Mesenchymal stem cell (in vitro differentiated cells and primary cell): ENCODE measurements at places on chromosomes 5 and 9.

DNA sequence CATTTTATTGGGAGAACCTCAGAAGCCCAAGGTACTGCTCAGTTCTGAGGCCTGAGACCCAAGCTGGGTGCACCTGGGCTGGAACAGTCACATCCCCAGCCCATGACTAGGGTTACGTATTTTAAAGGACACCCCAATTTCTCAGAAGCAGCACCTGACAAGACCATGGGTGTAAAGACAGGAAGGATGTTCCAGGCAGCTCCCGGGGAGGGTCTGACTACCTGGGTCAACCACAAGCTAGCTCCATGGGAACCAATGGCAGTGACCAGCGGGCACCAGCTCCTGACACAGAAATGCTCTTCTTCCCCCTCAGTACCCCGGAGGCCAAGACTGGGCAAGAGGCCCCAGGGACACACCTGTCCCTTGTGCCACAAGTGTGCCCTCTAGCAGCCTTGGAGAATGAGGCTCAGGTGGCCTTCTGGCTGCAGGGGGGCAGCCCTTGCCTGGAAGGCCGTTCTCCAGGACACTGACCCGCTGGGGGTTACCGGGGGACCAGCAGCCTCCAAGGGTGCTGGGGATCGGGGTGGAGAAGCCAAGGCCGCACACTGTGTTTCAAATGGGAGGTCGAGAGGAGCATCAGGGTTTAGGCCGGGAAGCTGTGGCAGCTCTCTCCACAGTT lies 52.6 kb downstream of the IPPK start:
- DNase-seq: no peak

GRCh38 chr5:139816566-139816965 lies 21.0 kb downstream of the PSD2 start:
- DNase-seq: no peak

GRCh38 chr9:133584559-133585476 lies 24.4 kb downstream of the FAM163B start:
- DNase-seq: peak; percentile 41

- peak; percentile 72 for DNase-seq
These were observed 52.5 kb downstream of the EFNA5 start for GRCh38 chr5:107618242-107618641.

- peak; percentile 14 for DNase-seq
These were observed 19.9 kb upstream of the KCNIP1 start for GRCh38 chr5:170483701-170484458.

GRCh38 chr9:87119328-87119881 lies 172.1 kb upstream of the GAS1 start:
- DNase-seq: peak; percentile 90

- DNase-seq: no peak
These were observed 33.9 kb upstream of the SEMA4D start for GRCh38 chr9:89531766-89532165.

GRCh38 chr9:26725573-26725972 lies 167.0 kb downstream of the CAAP1 start:
- DNase-seq: no peak

DNA sequence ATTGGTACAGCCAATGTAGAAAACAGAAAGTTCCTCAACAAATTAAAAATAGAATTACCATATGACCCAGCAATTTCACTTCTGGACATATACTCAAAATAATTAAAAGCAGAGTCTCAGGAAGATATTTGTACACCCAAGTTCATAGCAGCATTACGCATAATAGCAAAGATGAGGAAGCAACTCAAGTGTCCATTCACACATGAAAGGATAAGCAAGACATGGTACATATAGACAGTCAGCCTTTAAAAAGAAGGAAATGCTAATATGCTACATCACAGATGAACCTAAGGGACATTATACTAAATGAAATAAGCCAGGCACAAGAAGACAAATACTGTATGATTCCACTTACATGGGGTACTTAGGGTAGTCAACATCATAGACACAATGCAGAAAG lies 76.7 kb downstream of the ANXA2R start:
- DNase-seq: no peak
